ENCODE measurements at places on chromosomes 6 and 20. TPM values are rescaled to one million over a fixed set of nuclear protein-coding genes. Genes with fewer than 3 reads are reported as not detected.

The C6orf52 gene
- total RNA-seq: 1.3 TPM

The PHF10 gene
- total RNA-seq: 50.1 TPM

The RIMS4 gene
- 0.66 TPM for total RNA-seq

The TCF19 gene
- total RNA-seq: 2.3 TPM

DNA sequence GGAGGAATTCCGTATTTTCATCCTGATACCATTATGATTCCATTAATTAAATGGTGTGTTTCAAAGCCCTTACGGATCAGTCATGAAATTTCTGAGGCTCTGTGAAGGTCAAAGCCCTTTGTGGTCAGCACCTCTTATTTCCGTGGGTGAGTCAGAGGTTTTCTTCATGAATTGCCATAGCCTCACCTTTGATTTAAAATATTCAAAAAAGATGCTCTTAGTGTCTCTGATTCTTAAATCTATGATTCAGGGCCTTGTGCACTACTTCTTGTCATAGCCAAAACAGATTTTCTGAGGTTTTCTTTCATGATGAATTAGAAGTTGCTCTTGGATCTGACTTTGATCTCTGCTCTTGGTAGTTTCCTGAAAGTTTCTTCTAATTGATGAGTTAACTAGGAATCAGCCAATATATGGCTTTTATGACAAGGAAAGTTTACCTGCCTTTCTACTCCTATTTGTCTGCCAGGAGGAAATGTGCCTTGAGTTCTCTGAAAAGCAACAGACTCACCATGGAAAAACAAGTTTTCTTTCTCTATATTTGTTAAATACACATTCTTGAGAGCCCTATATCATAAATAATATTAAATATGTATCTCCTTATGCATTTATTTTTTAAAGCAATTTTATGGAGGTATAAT, 613.0 kb downstream of the UTRN start:
- DNase-seq: no peak

DNA sequence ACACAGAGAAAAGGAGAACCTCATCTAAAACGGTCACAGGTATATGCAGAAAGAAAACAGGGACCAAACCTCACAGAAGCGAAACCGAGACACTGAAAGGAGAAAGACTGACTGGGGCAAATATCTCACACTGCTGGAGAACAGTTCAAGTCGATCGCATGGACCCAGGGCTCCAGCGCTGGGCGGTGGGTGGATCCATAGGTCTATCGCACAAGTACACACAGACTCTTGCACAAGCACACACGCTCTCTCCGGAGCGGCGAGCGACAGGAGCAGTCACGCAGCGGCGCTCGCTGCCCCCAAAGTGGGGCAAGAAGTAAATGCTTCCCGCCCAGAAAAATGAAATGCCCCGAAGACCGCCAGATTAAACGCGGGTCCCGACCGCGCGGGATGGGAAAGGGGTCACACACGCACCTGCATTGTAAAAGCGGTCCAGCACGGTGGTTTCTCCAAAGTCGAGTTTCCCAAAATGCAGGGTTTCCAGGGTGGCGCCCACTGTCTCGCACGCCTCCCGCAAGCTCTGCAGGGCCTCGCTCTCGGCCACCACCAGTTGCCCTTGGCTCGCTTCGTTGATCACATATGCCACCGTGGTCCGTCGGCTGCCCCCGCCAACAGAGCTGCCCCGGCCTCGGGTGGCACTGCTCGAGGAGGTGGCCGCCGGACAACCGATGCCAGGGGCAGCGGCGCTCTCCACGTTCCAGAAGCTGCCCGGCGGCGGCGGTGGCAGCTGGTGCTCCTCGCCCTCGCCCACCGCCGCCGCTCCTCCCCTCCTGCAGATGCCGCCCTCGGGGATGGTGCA, 782 bp downstream of the MAP3K5 start:
- no peak for DNase-seq

- no peak for DNase-seq
Measured at GRCh38 chr6:56802584-56802983, 152.3 kb upstream of the BEND6 start.

DNA sequence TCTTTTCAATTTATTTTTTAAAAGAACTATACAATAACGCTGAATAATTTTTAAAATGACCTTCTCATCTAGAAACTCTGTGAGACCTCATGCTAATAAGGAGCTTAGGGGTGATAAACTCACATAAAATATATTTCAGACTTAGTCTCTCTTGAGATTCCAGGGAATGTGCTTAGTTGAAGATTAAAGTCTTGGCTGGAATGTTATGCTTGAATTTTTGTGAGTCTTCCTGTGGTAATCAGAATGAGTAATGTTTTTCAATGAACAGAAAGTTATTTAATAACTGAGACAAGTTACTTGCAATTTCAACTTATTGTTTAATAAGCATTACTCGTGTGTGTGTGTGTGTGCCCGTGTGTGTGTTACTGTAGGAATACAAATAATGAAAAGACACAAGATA, 379.9 kb upstream of the EPHA7 start:
- DNase-seq: no peak

DNA sequence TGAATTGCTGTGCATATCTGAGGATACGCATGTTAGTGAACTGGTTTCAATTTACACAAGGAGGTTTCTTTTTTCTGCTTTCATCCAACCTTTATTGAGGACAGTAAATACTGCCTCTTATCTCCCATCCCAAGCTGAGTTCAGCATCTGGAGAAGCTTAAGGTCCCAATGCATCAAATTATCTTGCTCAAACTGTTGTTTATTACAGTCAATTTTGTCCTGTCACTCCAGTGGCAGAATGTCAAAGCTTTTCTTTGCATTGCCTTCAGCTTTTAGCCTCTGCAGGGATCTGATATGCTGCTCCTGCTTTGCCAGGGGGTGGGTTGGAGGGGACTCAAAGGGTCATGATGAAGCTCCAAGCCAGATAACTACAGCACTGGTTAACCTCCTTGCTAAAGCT, 435.4 kb upstream of the SOX4 start:
- DNase-seq: no peak

DNA sequence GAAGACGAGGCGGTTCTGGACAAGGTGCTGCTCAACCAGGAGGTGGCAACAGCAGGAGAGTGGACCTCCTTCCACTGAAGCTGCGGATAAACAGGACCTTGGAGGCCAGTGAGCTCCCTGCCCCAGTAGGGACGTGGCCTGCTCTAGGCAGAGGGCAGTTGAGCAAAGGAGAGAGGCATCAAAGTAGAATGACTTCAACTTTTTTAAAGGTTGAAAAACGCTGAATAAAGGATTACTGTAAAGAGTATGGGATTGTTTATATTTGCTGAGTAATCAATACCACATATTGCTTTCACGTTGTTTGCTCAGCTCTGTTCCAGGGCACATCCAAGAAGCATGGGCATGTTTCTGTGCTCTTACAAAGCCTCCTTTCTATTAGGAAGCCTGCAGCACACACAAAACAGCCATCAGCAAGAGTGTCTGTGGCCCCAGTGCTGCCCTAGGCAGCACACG, 48.1 kb downstream of the ERMARD start:
- DNase-seq: no peak

GRCh38 chr6:114080891-114081510, 110.1 kb upstream of the HDAC2 start:
- no peak for DNase-seq

Data from breast epithelium (tissue), 4 donors.